ENCODE measurements at places on chromosomes 6 and 20. TPM values are rescaled to one million over a fixed set of nuclear protein-coding genes. Genes with fewer than 3 reads are reported as not detected.

The TRIM15 gene
- total RNA-seq: 1.4 TPM

The CYP24A1 gene
- 1.3 TPM for total RNA-seq

The DOK5 gene
- 11.1 TPM for total RNA-seq

The ATP5F1E gene
- total RNA-seq: 21.6 TPM

The PAK5 gene
- 0.30 TPM for total RNA-seq

DNA sequence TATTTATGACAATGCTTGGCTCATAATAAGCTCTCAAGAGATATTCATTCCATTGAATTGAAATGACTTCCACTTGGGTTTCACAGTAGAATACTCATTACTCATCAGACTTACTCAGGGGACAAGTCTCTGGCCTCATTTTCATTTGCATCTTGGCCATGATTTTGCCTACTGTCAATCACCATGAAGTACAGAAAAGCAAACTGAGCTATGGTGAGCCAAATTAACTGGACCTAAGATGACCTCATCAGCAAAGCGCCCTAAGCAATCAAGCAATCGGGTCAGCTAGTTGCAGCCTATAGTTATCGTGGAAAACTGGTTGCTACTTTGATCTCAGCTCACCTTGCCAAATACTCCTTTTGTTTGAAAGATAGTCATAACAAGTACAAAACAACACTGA is 494.7 kb upstream of the SLC35B3 start:
- no peak for DNase-seq

DNA sequence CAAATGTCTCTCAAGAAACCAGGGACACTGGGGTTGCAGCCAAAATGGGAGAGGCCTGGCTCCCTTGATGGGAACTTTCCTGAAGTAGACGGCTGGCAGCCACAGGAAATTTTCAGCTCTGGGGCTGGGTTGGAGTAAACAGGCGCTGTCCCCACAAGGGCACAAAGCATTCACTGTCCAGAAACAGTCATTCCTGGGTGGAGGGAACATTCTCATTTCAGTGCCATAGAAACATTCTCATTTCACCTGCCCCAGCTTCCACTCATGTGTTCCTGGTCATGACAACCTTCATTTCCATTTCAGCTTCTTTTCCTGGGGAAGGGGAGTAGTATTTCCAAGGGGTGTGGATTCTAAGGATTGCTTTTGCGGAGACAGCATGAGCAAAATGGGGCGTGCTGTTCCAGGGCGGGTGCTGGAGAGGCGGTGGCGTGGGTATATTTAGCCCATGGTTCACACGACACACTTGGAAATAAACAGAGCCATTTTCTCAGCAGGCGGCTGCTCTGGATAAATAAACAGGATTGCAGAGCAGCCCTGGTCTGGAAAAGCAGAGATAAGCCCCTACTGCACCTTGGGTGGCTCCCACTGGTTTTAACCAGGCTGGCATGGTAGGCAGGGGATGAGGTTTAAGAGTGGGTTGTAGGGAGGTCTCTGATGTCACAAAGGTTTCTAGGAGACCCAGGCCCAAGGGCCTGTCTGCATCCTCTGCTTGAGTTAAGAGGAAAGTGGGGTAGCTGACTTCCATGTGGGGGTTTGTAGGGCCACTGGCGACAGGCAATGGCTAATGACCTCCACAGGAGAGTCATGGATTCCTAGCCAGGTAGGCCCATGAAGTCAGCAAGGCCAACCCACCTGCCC is 32.9 kb downstream of the COX4I2 start:
- DNase-seq: no peak

GRCh38 chr6:1068905-1069304 is 243.0 kb upstream of the FOXQ1 start:
- no peak for DNase-seq

DNA sequence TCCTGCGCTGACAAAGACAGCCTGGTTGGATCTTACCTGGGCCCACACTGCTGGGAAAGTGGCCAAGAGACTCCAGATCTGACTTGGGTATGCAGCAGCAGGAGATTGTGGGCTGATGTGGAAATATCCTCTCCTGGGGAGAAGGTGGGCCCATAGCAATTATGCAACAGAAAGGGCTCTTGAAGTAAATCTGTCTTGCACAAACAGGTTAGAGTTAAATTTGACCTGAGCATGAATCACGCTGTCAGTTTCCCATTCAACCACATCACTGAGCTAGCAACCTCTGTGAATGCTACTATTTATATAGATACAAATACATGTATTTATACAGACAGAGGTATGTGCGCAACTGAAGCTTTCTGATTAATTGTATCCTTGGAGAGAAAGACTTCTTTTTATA is 28.3 kb upstream of the PDYN start:
- no peak for DNase-seq

DNA sequence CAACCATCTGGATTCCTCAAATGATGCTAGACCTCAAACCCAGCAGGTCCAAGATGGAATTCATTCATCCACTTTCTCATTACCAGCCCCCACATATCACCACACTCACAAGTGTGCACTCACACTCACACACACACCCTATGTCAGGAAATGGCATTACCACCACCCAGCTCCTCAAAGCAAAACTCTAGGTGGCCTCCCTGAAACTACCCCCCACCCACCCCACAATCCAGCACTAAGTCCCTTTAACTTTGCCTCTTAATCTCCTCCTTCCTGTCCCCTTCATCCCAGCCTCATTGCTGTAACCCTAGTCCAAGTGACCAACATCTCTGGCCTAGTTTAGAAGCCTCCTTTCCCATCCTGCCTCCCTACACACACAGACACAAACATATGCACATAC is 109.4 kb downstream of the TNFAIP3 start:
- no peak for DNase-seq

DNA sequence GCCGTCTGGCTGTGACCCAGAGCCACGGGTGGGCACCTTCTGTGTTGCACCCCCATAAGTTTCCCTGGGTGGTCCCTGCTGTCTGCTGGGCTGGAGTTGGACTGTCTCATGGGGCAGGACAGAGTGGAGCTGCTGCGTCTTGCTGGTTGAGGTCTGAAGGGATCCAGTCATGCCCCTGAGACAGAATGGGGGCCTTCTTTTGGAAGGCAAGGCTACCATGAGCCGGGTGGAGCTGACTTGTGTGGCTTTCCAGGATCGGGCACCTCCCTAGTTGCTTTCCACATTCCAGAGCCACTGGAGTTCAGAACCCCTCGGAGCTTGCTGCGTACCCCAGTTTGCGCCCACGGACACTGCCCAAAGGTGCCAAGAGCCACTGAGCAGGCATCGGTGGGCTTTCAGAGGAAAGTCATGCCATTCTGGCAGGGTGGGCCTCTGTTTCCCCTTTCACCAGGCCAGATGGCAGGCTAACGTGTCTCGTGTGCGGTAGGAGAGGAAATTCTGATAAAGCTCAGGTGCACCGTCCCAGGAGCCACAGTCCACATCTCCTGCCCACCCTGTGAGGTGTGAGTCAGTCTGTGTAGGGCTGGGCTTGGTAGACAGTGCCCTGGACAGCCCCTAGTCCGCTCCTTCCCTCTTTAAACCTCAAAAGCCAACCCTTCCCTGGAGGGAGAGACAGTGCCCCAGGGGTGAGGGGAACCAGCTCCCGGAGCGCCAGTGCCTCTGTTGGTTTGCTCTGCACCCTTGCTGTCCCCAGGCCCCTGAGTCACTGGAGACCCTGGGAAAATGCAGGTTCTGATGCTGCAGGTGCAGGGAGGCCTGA is 125.3 kb downstream of the SYCP2 start:
- DNase-seq: no peak

DNA sequence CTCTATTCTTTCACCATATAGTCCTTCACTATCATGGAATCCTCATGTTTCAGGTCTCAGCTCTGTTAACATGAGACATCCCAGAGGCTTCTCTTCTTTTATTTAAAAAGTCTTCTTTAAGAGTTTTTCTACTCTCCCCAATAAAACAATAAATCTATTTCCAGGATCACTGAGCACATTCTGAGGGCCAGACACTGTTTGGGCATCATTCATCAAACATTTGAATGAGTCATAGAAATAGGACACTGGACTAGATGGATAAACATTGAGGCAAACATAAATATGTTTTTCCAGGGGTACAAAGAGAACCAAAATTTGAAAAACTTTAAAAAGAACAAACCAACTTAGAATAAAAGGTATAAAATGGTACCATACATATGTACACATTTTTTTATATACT is 554.4 kb downstream of the KIF16B start:
- no peak for DNase-seq

- DNase-seq: no peak
Measured at GRCh38 chr6:91486200-91486599, 899.3 kb upstream of the MAP3K7 start.

DNA sequence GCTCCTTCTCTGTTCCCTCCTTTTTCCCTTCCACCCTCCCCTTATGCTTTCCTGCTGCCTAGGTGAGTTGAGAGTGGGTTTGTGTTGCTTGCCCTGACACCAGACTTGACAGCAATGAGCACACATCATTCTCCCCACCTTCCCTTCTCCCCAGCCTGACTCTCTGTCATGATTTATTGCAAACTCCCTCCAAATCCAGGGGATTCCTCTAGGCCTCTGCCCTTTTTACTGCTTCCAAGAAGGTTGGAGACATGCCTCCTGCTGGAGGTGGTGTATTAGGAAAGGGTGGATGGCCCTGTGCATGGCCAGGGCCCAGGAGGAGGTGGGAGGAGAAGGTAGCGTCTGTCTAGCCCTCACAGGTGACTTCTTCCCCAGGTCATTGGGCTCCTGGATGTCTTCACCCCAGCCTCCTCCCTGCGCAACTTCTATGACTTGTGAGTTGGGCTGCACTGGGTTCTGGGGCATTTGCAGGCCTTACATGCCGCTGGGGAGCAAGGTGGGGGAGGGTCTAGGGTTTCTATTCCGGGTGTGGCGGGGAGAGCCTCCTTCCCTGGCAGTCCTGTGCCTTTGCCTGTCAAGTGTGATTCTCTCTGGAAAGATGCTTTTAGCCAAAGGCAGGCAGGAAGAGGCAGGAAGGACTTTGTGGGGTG is 2.1 kb downstream of the MAPK13 start:
- DNase-seq: no peak

DNA sequence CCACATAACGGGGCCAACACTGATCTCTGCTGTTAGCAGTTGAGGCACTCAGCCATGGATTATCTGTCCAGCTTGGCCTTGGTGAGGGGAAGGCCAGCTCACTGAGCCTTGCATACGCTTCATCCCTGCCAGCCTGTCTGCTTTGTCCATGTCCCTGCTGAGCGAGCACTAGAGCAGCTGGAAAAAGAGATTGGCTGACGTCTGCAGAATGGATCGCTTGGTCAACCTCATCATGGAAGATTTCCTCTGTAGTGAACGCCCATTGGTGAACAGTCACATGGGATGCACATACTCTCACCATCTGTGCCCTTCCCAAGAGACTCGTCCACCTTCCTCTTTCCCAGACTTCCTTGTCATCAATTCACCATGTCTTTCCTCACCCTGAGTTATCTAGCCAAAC is 26.9 kb downstream of the MUC22 start:
- no peak for DNase-seq

DNA sequence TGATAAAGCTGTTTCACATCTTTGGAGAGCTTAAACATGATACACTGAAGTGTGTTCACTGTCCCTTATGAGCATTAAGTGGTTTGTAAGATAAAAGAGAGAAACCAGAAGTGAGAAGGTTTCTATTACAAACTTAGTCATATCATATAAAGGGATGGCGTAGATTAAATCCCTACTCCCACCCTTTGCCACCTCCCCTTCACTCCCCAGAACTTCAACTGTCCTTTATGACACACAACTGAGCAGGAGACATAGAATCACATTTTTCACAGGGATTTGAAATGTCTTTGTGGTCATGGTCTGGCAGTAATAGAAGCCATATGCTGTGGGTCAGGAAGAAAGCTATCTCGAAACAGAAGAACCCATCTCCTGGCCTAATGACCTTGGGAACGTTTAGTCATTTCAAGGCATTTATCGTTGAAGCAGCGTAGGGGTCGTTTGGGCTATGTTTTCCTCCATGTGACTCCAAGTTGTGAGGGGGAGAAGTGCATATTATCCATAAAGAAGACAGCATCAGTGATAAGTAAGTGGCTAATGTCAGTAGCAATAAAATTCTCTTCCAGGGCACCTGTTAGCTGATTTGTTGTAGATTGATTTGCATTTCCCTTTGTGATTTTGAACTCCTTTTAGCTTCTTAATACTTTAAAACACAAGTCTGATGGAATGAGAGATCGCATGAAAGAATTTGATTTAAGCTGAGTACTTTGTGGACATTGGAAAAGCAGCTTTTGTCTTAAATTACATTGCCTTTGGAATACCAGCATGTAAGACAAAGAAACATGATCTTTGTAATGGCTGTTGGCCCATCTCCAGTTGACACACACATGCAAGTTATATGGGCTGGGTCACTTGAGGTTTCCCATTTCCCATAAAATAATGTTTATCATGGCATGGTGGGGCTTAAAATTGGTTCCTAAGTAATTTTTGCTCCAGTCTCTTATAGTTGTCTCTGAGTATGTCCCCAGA is 501.5 kb upstream of the FLRT3 start:
- no peak for DNase-seq

Data from skin of body (tissue), 3 donors.